ENCODE measurements at places on chromosomes 5 and 9.
A peak's percentile ranks its signal among the peaks of the same experiment; 100 is the strongest.

GRCh38 chr9:17021387-17021970 is 113.4 kb upstream of the CNTLN start:
- no peak for DNase-seq

DNA sequence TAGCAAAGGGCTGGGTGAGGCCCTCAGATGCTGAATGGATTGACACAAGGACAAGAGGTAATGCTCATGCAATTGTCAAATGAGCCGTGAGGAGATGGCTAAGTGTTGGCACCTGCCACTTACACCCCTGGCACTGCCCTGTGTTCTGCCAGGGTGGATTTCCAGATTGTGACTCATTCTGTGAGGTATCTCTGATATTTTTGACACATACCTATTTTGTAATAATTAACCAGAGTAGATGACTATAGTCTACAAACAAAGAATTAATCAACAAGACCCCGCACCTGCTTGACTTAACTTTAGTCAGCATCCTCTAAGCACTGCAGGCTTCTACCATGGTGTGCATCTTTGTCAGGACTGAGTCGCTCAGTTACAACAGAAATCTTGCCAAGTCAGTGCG is 200.8 kb downstream of the DIRAS2 start:
- no peak for DNase-seq

DNA sequence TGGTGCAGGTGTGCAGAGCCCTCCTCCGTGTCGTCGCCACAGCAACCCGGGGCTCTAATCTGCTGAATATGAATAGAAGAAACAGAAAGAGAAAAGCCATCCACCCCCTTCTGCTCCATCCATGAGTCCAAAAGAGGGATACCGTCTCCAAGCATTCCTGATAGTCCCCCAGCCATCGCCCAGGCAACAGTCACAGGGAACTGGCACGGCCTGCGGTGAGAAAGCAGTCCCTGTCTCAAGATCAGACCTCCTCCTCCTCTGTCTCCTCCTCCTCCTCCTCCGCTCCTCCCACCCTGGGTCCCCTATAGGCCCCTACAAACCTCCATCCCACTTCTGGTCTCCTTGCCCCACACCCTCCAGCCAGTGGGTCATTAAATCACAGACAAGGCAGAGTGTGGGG is 308.1 kb upstream of the MPDZ start:
- DNase-seq, result no peak

DNA sequence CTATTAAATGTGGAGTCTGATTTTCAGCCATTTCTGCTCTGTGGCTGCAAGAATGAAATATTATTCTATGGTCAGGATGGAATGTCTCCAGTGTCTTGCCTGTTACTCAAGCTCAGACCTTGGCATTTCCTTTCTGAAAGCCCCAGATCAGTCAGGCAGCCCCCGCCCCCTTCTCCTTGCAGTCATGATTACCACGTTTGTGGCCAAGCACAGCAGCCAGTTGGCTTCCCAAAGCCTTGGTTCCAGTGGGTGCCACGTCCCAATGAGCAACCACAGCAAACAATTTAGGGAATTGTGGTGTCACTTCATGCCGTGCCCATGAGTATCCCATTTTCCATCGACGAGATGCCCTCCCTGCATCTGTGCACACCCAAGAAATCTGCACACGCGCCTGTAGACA is 9.7 kb upstream of the OBP2A start:
- DNase-seq, result peak; percentile 51

DNA sequence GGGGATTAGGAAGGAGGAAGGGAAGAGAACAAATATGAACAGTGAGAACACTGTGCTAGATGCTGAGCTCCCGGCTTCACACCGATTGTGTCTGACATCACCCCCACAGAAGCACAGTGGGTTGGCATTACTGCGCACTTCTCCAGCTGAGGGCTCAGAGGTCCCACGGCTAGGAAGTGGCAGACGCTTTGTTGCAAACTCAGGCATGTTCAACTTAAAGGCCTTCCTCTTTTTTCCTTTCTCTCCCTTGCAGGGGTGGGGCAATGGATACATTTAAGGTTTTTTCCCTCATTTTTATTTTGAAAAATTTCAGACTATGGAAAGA is 15.5 kb upstream of the SHB start:
- no peak for DNase-seq

- DNase-seq, result no peak
Observed at GRCh38 chr5:119019501-119019900, 31.2 kb upstream of the DTWD2 start.

DNA sequence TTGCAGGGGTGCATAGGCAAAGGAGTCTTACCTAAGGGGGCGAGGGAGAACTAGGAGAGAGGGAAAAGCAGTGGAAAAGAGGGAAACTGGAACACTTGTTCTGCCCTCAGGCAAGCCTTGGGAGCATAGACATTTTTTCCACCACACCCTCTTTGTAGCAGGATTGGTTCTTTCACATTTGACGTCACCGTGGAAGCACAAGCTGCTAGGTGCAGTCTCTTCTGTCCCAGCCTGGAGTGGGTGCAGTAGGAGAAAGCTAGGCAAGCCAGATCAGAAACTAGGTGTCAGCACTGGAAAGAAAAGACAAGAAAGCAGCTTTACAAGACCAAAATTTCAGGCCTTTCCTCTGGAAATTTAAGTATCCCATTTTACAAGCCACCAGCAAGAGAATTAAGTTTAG is 440.4 kb downstream of the EFNA5 start:
- DNase-seq, result no peak

DNA sequence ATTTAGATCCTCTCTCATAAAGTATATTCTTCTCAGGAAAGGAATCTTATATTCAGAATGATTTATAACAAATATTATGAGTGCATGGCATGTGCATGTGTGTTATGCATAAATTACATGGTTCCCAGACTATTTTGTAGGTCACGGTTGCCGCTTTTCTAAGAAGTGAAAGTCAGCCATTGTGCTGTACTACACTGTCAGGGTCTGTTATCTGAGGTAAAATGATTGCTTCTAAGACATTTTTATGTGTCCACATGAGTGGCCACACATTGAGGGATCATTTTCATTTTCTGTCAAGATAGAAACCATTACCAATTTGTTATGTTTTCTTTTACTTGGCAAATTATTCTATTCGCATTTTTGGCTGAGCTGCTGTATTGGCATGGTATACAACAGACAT is 210.8 kb downstream of the CWC27 start:
- DNase-seq, result no peak

DNA sequence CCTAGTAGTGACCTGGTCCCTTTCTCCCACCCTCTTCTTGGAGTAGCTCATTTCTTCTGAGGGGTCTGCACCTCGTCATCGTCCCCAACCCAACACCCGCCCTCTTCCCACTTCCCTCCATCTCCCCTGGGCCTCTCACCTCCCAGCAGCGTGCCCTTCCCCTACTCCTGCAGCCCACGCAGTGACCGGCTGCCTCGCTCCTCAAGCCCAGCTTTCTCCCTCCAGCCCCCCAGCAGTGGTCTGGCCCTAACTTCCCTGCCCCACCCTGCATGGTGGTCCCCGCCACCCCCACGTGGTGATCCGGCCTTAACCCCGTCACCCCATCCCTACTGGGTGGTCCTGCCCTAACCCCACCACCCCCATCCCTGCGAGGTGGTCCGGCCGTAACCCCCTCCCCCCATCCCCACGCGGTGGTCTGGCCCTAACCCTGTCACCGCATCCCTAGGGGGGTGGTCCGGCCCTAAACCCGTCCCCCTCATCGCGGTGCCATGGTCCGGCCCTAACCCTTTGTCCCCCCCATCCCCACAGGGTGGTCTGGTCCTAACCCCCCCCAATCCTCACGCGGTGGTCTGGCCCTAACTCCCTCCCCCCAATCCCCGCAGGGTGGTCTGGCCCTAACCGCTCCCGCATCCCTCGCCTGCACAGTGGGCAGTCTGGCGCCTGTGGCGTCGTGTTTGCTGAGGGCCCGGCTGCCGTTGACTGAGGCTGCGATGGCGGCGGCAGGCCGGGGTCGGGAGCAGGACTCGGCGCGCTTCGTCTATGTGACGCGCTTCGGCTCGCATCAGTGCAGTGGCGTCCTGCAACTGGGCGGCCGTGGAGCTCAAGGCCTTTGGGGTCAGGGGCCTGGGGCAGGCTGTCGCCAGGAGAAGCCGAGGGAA is at the start of gene C5orf47:
TSS of gene C5orf47 (plus strand) at position 617 of the 878 bp plus-strand sequence. CDS start at position 711, 94 bp downstream.
- no peak for DNase-seq

DNA sequence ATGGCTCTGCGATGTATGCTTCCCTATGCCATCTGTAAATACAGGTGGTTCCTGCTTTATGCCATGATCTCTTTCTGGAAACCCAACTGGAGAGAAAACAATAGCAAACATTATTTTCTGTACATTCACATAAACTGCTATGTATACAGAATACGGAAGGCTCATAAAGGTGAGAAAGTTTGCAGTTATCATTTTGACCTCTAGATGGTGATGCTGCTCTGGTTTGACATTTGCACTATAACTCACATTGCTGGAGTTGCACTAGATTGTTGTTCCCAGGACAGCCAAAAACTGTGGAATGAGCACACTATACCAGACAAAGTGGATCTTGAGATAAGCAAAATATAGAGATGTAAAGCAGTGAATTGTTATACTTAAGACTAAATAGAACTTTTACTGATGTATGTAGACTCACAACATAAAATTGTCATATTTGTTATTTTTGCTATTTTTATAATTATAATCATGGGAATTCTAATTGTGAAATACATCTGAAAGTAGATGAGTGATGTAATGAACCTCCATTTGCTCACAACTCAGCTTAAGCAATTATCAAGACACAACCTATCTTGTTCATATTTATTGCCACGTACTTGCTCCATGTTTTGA is 246.5 kb downstream of the PTPRD start:
- DNase-seq, result no peak

- DNase-seq, result peak; percentile 92
Observed at GRCh38 chr9:131608493-131609037, 63.2 kb downstream of the PRRT1B start.

GRCh38 chr9:27388150-27388549 is 91.2 kb upstream of the EQTN start:
- no peak for DNase-seq

GRCh38 chr5:37090123-37090726 is 159.0 kb downstream of the CPLANE1 start:
- DNase-seq, result no peak

DNA sequence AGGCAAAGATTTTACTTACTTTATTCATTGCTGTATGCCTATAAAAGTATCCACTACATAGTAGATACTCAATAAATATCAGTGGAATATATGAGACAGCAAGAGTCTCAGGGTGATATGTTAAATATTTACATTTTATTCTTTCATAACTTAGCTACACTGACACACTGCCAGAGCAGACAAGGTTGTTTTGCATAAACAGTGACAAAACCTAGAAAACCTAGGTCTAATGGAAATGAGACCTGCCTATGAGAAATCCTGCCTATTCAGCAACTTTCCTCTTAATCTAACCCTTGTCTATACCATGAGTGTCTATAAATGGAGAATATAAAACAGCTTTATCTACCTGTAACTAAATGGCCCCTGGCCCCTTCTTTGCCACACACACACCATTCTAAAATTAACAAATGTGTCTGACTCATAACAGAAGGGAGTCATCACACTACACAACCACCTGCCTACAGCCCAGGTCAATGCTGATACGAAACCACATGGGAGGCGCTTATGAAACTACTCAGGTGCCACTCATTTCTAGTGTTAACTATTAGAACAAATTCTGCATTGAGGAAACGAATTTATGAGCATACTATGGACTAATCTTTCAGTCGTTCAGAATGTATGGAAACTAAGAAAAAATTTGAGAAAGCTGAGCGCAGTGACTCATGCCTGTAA is 60.3 kb downstream of the UBAP2 start:
- DNase-seq, result no peak

GRCh38 chr9:129418451-129418850 is 202.4 kb downstream of the C9orf50 start:
- DNase-seq, result no peak

GRCh38 chr9:131534721-131535237 is 3.7 kb upstream of the UCK1 start:
- DNase-seq, result no peak

- DNase-seq, result peak; percentile 31
Observed at GRCh38 chr9:96450613-96451528, 902 bp downstream of the HABP4 start.

DNA sequence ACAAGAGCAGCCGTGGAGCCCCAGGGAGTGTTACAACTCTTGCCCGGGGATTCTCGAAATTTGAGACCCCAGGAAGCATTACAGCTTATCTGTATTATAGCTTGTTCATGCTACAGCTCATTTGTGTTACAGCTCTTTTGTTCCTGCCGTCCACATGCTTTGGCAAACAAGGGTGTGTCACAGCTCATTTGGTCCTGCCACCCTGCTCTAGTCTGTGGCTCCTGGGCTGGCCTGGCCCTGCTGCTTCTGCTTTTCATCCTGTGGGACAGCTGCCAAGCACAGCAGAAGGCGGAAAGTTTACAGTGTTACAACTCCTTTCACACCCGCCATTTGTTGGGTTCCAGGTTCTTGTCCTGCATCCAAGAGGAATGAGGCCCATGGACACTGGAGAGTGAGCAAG is 685.0 kb downstream of the SLCO4C1 start:
- DNase-seq, result no peak

DNA sequence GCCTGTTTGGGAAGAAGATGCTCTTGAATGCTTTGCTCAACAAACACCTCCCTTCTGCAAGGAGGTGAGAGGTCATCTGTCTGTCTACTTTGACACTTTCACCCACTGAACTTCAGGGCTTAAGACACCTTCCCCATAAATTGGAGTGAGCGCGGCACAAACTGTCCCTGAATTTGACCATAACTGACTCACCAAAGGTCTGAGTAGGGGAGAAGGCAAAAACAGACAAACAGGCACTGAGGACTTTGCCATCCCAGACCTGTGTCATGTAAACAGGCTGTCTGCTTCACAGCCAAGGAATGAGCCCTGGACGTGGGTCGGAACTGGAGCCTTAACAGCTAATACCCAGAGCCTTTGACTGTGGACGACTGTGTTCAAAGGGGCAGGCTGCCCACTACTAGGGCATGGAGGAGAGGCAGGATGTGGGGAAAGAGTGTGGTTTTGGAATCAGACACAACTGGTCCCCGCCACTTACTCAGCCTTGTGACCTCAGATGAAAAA is 320.9 kb upstream of the KLF4 start:
- peak; percentile 21 for DNase-seq

DNA sequence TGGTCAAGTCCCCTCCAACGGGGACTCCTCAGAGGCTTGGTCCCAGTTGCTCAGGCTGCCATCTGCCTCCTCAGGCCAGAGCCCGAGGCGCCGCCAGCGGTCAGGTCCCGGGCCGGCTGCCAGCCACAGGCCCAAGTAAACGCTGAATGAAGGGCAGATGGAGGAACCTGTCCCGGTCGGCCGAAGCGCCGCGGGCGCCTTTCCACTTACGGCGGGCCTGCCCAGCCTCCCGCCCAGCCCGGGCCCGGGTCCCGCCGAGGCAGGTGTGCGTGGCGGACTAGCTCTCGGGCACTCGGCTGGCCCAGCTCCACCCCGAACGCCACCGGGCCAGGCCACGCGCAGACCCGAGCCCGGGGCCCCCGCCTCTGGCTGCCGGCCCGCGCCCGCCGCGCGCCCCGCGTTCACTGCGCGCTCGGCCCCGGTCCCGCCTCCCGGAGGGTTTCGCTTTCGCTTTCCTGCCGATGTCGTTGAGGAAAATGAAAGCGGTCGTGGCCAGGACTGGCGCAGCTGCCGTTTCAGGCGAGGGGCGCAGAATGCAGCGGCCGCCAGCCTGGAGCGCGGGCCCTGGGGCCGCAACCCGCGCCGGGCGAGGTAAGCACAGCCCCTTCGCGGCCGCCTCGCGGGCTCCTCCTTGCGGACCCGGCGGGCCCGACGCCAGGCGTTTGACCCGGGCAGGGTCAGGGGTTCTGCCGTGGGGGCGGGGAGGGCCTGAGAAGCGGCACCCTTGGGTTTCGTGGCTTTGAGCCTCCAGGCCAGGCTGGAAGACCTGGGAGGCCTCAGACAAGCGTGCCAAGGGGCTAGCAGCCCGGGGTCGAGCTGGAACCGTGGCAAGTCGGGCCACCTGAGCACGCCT is 41.2 kb downstream of the SLC22A5 start:
- peak; percentile 79 for DNase-seq
